Muscle of leg (tissue), 16 donors: ENCODE measurements at places on chromosomes 1 and 21. TPM values are rescaled to one million over a fixed set of nuclear protein-coding genes. Genes with fewer than 3 reads are reported as not detected.

Gene TNFSF4
- total RNA-seq = 1.4 TPM

Gene SEMA4A
- 2.5 TPM for total RNA-seq

Gene CD244
- total RNA-seq = 0.13 TPM

Gene NUDC
- 25.8 TPM for total RNA-seq

Gene ELF3
- 0.35 TPM for total RNA-seq

Gene WNT9A
- 4.6 TPM for total RNA-seq

Gene LGALS8
- 23.4 TPM for total RNA-seq
